ENCODE measurements at places on chromosomes 4 and X.

DNA sequence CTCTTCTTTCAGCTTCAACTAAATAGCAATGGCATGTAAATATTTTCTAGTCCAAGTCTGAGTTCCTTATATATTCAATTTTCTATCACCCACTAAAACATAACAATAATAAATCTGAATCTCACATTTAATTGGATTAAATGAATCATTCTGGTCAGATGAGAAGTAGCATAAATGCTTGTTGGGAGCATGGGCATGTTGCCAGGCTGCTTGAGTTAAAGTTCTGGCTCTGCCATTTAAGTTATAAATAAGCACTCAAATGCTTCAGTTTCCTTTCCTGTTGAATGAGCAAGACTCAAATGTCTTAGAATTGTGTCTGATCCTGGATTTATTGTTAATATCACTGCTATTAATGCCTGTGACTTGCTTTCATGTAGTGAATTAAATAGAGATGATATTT, 496.3 kb downstream of the STPG2 start:
- DNase-seq: no peak

DNA sequence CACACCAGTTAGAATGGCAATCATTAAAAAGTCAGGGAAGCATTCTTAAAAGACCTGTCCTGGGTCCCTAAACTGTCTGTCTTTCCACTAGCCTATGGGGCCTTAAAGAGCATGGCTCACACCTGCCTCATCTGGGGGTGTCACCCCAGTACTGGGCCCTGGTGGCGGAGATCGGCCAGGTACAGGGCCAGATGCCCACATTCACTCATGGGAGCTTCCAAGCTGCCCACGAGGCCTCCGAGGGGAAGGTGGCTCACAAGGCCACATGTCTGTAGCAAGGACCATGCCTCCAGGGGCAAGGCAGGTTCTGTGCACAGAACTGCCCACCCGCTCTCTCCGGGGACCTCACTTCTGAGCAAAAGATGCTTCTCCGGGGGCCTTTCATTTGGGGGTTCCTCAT, 55.5 kb upstream of the AFAP1 start:
- no peak for DNase-seq

- peak; percentile 76 for DNase-seq
These were observed 1.4 kb downstream of the HGFAC start for GRCh38 chr4:3442959-3443749.

DNA sequence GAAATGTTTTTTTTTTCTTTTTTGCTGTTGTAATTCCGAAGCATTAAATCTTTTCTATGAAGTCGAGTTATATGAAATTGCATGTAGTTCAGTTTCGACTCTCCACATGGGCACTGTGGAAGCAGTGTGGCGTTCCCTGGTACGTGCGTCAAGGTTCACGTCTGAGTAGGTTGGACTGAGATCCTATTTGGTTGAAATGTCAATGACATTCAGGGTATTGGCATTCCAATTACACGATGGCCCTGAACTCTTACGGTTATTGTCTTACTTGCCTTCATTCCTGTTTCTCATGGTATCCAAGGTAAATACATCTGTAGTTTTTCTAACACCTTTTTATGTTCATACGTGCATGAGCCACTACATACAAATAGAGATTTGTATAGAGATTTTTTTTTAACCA, 128.8 kb downstream of the SORBS2 start:
- DNase-seq: no peak

DNA sequence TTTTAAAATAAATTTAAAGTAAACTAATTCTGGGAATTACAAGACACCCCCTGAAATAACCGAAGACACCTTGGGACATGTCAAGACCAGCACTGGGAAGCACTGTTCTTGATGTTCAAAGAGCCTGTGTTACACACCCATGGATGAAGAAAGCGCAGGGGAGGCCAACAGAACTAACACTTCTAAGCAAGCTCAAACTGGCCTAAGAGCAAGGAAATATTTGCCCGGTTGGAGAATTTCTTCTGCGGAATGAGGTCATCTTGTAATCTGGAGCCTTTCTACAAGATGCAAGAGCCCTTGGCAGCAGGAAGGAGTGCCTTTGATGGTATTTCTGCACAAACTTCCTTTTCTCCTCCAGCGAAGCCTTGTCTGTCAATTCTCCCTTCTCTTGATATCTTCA, 9.3 kb upstream of the EFHC2 start:
- no peak for DNase-seq

GRCh38 chr4:73193155-73193554, 65.4 kb downstream of the ANKRD17 start:
- no peak for DNase-seq

GRCh38 chr4:80150387-80151180, 46.7 kb upstream of the PRDM8 start:
- DNase-seq: no peak

DNA sequence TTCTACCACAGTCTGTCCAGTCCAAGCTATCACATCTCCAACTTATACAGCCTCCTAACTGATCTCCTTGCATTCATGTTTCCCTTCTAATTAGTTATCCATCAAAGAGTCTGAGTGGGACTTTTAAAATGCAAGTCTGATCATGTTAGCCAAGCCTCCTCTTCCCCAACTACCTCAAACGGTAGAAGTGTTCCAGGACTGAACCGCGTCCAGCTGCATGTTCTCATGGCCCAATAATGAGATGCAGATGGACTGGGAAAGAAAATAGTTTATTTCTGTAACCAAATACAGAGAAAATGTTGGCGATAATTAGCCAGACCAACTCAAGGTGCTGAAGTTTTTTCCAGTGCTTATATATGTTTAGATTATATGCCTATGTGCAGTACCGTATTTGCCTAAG, 46.6 kb upstream of the PPP1R2C start:
- no peak for DNase-seq

- peak; percentile 14 for DNase-seq
These were observed 63.0 kb upstream of the ZXDB start for GRCh38 chrX:57528670-57529255.

GRCh38 chr4:144316869-144317268, 176.4 kb upstream of the GYPA start:
- no peak for DNase-seq

DNA sequence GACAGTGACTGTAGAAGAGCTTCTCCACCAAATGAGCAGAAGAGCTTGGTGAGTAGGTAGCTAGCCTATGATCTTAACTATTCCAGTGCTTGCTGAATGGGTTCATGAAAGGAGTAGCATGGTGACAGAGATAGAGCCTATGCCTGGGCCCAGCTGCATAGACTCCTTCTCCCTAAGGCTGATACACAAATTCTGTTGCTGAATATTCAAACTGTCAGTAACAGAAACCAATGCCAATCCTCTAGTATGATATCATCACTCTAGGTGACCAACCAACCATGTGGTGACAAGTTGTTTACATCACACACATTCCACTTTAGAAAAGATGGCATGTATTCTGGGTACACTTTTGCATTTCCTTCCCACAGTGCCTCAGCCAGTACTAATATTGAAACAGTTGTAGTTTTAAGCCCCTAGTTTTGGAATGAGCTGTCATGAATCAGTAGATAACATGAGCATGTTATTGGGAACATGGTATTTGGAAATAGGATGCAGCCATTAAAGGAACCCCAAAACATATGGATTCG, 103.4 kb upstream of the GRXCR1 start:
- no peak for DNase-seq

DNA sequence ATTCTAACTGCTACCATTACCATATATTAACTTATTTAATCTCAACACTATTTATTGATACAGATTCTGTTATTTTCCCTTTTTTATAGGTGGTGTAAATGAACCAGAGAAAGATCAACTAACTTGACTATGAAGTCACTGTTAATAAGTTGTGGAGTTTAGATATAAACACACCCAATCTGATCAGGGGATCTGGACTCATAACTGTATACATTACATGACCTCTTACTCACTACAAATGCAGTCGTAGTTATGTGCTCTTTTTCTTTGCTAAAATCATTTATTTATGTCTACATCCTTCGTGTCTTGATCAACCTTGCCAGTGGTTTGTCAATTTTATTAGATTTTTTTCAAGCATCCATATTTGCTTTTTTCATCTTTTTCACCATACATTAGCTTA, 614.8 kb upstream of the FAM241A start:
- DNase-seq: no peak

DNA sequence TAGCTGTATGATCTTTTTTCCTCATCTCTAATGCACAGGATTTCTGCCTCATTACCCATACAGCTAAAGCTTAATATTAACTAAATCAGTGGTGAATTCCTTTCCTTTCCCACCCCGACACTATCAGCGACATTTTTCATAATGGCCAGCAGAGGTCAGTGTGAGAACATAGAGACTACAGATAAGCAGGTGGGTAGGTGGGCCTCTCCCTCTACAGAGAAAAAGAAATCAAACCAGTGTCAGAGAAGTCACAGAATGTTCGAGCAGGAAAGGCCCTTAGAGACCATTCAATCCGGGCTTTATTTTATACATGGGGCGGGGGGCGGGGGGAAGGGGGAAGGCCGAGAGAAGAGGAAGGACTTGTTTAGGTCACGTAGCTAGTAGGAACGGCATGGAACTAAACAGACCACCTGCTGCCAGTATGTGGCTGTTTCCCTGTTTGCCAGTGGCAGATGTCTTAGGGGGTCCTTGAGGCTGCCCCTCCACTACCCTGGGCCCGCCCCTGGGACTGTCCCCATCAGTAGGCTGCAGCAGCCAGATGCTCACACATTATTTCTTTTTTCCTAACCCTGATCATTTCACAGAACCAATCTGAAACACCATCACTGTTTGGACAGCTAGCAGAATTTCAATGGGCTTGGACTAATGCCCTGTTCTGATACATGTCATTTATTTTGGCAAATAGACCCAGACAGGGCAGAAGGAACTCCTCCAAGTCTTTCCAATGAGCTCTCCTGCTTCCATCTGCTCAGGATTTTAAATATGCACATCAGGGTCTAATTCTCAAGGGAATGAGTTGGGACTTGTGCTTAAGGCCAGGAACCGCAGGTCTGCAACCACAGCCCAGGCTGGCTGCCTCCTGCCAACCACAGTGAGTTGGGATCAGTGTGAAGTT, 133.4 kb downstream of the ATG4A start:
- no peak for DNase-seq

DNA sequence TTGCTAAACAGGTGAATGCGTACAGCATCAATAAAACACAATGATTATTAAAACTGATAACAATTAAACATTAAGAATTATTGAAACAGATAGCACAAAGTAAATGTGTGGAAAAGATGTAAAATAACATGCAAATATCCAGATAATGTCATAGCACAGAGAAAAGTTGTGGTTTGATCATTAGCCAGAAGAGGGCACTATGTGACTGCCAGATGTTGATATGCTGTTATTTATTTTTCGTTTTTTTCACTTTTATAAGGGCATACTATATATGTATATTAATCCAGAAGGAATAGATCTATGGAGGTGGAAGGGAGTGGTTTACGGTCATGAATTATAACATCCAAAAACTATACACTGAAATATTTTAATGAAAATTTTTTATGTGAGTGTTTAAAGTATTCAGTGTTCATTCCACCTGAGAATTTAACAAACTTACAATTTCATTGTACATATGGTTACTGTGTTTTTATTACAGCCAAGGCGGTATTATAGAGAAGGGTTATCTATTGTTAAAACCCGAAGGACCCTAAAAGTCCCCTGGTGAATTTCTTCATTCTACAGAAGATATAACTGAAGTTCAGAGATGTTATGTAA, 211.9 kb upstream of the UGT8 start:
- DNase-seq: no peak

DNA sequence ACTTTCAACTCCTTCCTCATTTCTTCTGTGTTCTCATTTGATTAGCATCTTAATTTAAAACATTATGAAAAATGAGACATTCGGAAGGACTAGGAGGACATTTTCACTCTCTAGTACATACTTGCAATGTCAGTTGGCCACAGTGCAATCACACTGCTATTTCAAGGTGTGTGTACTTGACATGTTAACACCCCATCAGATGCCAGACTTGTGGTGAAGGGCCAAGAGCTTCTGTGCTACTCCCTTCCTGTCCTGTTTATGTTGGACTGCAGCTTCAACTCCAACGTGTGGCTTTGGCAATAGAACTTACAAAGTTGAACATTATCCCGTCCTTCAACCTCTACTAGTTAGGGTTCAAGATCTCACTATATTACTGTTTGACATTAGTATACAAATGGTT, 221.0 kb downstream of the PALLD start:
- DNase-seq: no peak

GRCh38 chr4:19807505-19807904, 444.2 kb upstream of the SLIT2 start:
- no peak for DNase-seq

DNA sequence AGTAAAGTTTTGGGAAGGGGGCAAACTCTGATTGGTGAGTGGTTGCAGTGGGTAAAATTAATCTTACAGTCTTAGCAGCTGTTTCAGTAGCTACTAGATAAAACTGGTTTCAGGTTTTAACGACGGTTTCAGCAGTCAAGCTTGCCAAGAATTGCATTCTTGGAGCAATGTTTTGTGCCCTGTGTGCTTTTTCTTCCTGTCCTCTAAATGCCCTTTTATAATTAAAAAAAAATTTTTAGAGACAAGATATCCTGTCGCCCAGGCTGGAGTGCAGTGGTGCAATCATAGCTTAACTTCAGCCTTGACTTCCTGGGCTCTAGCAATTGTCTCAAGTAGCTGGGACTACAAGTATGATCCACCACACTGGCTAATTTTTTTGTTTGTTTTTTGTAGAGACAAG, 6.3 kb upstream of the PPEF2 start:
- DNase-seq: no peak

DNA sequence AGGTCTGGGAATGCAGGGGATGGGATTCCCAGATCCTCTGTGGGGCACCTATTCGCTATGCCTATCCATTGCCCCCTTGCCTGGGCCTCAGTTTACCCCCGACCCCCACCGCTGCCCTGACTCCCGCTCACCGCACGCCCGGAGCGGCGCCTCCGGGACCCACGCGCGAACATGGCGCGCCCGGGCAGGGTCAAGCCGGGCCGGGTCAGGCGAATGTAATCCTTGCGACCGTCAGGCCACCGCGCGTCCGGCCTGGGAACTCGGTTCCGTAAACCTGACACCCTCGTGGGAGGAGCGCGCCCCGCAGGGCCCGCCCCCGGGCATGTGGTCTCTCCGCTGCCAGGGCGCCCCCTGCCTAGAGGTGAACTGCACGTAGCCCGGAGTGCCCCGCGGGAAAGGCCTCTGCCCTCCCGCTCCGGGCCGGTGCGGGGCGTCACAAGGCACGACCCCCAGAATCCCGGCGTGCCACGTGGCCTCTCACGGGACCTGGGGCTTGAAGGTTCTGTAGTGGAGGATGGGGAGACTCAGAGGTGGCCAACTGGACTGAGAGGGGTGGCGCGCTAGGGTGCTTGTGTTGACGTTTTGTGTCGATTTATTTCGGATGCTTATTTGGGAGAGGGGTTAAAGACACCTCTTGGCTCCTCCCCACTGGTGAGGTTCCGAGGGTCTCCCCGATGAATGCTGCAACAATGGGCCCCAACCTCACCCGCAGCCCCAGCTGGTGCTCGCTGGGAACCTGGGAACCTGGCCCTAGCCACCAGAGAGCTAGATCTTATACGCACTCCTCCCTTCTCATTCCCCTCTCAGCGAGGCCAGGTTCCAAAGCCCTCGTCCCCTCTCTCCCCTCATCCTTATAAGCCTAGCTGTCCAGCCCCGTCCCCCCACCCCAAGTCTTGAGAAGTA, at the start of gene PRICKLE3:
Gene PRICKLE3, minus strand, starts transcription at position 249 of the 903 bp plus-strand sequence. Its CDS starts 76 bp downstream, at position 173.
- peak; percentile 81 for DNase-seq
